Activated CD8-positive, alpha-beta memory T cell treated with anti-CD3 and anti-CD28 coated beads for 4 hours (primary cell): ENCODE measurements at places on chromosomes 7 and 10.

DNA sequence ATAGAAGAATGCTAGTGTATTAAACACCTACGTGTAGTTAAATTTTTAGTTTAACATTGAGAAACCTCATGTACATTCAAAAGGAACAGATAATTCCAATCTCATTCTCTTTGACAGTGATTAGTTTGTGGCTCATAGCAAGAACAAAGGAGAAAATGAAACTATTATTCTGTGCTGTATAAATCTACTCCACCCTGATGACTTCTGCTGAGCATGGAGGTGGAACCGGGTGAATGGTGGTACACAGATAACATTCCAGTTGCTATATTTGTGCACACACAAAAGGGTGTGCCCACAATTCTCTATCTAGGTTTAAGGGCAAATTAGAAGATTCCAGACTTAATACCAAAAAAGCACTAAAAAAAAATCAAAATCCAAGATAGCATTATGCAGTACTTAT is 17.0 kb upstream of the RALA start:
- no peak for DNase-seq

DNA sequence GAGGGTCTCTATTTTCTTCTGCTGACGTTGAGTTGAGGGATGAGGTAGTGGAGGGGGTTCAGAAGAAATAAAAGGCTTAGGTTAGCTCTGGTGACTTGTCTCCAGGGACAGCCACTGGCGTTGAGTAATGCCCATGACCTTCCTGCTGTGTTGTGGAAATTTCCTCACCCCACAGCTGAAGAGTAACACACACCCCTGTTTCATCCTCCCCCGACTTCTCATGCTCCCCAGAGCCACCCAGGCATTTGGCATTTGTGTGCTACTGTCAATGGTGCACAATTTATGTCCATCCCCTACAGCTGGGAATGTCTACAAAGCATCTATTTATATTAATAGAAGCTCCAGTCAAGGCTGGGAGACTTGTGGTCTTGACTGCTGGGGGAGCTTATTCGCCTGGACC is 4.7 kb upstream of the TMEM72 start:
- no peak for DNase-seq

GRCh38 chr7:37732888-37733287 is 49.3 kb downstream of the GPR141 start:
- DNase-seq, result no peak

DNA sequence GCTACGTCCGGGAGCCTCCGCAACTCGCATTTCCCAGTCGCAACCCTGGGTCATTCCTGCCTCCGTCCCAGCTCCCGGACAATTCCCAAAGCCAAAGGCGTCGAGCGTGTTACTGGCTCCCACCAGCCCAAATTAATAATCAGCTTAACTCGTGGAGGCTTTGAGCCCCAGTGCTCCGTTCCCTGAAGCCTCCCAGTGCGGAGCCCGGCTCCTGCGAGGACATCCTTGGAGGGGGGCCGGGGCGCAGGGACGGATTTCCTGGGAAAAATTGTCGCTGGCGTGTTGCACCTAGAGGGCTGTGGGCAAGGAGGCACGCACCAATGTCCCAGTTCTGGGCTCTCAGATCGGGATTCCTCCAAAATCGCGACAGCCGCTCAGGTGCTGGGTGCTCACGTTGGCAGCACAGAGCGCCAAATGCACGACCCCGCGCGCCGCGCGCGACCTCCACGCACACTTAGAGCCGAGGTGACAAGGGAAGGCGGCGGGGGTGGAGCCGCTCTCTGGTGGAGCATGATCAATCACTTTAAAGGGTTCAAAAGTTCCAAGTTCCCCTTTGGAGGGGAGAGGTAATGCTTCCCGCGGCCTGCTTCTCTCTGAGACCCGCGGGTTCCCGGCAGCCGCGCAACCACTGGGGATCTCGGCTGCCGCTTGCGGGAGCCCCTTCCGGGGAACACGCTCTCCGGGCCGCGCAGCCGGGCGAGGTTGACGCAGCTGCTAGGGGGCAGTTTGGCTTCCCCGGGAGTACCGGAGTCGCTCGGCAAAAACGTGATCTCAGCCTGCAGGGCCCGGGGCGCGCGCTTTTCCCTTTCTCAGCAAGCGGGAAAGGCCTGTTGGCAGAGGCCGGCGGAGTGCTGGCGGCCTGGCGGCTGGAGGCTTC is 25.5 kb downstream of the SKIDA1 start:
- DNase-seq, result no peak

- peak; percentile 17 for DNase-seq
Measured at GRCh38 chr10:91796331-91797047, 1.7 kb upstream of the TNKS2 start.

DNA sequence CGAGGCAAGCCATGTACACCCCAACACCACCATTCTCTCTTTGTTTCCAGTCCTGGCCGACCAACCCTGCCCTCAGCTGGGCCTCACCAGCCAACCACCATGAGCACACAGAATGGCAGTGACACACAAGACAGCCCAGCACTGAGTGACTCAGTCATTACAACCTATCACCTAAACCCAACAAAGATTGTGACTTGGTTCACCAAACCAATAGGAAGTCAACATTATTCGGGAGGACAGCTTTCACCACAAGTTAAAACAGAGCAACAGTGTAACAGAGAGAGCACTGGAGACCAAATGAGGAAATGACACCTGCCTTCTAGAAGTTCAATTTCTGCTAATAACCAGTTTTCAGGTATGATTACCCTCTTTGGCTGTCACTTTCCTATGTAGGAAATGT is 72.1 kb downstream of the DNMBP start:
- DNase-seq, result no peak

DNA sequence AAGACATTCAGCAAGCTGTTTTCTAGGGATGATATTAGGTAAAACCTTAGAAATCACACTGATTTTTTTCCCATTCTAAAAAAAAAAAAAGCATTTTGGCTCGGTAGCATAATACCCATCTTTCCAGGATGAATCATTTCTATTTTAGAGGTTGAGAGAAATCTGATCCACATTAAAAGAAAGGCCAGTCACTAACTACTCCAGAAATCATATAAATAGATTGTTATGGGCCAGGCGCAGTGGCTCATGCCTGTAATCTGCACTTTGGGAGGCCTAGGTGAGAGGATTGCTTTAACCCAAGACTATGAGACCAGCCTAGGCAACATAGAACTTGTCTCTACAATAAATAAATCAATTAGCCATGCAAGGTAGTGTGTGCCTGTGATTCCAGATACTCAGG is 164.3 kb downstream of the BAMBI start:
- DNase-seq, result no peak

DNA sequence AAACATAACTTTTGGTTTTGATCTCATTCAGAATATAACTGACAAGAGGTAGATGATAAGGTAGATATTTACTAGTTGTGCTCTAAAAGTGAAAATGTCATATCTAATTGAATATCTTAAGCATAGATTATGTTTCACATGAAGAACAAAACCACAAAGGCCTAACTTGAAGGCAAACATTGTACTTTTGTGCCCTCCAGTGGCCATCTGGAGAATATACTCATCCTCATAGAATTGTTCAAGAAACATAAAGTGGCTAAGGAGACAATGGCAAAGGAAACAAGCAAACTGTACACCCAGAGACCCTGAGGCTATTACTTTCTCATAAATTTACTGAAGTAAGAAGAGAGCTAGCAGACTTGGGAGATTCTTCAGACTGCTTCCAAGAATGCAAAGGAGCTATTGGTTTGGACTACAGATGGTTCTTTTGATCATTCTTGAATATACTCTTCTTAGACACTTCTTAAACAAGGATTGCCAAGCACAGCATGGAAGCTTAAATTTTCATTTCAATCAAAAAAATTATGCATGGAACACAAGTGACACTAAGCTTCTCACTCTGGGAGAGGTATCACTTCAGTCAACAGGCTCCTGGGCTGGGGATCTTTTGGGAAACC is 98.2 kb upstream of the DKK1 start:
- DNase-seq, result no peak

DNA sequence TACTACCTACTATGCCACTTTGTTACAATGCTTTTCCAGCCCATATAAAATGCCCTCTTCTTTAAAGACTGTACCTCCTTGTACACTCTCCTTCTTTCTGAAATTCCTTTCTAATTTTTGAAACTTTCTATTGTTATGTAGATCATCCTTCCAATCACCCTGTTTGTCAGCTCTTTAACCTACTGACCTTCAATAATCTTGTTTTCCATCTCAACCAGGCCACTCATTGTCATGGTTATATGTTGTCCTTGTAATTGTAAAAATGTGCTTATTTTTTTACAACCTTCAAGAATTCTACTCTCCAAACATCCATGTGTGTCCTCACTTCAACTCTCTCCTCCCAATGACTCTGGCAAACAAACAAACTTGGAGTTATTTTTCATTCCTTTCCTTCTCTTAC is 1172.6 kb upstream of the CELF2 start:
- DNase-seq, result no peak

- DNase-seq, result no peak
Measured at GRCh38 chr10:124650263-124650662, 93.9 kb downstream of the FAM53B start.

DNA sequence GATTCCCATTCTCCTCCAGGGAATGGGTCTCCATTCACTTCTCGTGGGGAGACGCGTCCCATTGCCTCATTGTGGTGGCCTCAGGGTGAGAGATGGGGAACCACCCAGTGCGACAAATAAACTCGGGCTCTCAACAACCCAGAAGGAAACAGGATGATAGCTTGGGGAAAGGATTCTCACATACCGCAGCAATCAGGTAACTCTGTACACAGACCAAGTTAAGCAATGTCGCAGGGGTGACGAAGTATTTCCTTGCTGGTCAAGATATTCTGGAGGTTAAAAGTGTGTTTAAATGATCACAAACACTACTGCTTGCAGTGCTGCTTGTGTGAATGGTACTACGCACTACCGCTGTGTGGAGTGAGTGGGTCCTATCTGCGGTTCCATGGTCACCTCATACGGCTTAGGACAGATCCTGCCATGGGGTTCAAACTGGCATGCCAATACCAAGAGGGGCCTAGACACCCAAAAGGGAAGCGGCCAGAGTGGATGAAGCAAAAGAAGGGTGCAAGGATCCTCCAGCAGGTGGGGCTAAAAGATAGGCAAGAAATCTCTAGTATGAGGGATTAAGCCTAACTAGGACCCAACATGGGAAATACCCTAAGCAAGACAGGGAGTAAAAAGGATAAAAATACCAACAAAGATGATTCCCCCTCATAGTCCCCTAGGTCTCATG is 143.8 kb upstream of the TMEM106B start:
- peak; percentile 18 for DNase-seq

DNA sequence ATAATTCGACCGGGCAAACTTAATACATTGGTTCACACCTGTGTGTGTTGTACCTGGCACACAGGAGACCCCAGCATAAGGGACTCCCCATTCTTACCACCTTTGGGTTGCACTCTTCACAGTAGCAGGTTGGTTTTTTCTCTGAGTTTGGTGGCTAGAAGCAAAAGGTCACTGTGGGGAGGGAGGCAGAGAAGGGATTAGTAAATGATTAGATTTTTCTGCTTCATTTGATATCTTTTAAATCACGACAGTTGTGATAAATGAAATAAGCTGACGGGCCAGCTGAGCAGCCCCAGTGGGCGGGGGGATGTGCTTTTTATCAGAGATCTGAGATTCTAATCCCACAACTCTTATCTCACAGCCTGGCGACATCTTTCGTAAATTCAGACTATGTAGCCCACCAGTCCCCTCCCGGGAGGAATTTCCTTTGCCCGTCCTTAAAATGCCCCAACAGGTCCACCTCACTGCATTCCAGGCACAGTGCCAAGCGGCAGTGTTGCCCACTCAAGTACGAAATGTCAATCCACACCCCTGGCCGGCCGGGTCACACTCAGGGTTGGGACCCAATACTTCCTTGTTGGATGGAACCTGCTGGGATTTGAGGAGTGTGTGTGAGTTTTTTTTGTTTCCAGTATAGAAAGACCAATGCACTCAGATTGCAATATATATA is 10.5 kb upstream of the KCP start:
- DNase-seq, result no peak
